ENCODE measurements at places on chromosomes 13 and 19. TPM values are rescaled to one million over a fixed set of nuclear protein-coding genes. Genes with fewer than 3 reads are reported as not detected.

DNA sequence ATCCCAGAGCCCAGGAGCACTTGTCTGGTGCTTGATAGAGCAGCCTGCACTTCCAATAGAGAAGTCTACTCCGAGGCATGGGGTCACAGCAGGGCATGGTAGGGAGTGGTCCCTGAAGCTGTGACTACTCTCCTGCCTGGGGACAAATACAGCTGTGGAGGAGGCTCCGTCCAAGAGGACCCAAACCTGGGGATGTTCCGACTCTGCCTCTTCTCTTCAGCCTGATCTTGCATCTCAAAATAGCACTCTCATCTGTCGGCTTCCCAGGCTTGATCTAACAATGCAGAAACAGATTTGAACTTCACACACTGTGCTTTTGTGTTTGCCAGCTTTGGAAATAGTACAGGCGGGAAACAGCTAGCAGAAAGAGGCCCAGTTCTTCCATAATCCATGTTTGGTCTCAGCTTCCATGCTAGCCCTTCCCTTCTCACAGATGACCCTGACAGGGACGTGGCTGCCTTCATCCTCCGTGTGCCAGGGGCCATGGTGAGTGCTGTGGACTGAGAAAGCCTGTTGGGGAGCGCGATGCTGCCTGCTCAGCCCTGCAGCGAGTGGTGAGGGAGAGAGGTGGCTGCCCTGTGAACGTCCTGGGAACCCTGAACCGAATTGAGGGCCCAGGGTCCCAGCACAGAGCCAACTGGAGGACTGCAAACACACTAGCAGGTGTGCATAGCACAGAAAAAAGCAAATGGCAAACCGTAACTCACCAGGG is 150.3 kb upstream of the GPR12 start:
- no peak for DNase-seq

DNA sequence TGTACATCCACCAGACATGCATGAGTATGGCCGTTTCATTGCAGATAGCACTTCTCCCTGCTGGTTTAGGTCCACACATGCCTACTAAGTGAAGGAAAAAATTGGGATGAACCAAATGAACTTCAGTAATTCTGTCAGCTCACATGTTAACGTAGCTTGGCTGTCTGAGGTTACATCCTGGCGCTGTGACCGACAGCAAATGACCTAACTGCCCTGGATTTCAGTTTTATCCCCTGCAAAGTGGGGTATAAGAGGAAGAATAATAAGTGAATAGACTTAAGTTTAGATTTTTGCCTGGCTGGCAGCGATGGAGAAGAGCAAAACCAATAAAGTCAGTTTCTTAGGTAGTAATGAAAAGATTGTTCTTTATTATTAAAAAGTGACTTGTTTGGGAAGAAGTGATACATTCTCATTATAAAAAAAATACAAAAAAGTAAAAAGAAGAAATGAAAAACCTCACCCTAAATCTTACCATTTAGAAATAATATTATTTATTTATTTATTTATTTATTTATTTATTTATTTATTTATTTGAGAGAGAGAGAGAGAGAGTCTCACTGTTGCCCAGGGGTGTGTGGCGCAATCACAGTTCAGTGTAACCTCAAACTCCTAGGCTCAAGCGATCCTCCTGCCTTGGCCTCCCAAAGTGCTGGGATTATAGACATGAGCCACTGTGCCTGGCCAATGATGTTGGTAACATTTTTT is 4.2 kb upstream of the RNF113B start:
- no peak for DNase-seq

- no peak for DNase-seq
Observed at GRCh38 chr19:29667901-29668341, 2.7 kb downstream of the PLEKHF1 start.

- DNase-seq: no peak
Observed at GRCh38 chr13:44240611-44241145, 132.9 kb upstream of the SERP2 start.

DNA sequence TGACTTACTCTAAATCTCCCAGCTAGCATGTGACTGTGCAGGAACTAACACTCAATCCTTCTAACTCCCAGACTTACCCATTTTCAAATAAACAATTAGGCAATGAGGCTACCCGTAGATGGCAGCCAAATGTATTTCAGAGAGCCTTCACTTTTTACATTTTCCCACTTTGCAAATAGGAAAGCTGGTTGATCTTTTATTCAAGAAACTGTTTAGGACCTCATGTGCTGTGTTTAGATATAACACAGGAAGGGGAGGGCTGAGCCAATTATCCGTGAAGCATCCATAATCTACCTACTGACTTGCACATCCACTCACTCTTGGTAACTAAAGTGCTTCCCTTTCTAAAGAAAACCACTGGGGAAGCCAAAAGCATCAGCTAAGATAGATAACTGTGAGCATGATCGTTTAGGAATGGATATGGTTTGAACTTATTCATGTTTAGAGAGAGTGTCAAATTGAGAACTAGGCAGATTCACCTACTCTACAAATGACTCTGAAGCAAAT is 33.4 kb downstream of the MBNL2 start:
- DNase-seq: no peak

DNA sequence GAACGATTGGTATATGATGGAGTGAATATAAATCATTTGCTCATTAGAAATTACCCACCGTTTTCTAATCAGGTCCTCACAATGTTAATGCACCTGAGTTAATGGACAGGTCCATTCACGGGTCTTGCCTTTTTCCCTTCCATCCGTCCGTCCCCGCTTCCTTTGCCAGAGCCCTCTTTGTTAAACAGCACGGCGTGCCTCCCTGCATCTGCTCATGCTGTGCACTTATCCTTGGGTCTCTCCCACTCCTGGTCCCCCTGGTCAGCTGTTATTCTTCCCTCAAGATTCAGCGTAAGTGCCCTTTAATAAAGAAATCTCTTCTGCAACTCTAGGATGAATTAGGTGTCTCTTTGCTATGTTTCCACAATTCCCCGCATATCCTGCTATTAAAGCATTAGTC is 324.5 kb downstream of the DNAJC15 start:
- no peak for DNase-seq

DNA sequence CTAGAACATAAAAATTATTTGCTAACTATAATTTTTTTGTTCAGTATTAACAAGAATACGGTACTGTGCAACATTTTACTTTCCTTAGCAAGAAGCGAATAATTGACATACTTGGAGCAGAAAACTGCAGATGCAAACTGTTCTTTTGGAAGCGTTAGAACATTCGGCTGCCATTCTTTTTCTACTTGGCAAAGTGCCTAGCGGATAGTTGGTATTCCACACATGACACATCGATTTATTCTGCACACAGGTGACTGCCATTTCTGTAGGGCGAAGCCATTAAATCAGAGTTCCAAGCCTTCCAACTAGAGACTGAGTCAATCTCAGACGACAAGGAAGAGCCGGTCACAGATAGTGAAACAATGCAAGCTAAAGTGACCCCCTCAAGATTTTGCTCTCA is 117.4 kb downstream of the TRPC4 start:
- no peak for DNase-seq

GRCh38 chr19:14580623-14581237 is 2.2 kb upstream of the CLEC17A start:
- no peak for DNase-seq

DNA sequence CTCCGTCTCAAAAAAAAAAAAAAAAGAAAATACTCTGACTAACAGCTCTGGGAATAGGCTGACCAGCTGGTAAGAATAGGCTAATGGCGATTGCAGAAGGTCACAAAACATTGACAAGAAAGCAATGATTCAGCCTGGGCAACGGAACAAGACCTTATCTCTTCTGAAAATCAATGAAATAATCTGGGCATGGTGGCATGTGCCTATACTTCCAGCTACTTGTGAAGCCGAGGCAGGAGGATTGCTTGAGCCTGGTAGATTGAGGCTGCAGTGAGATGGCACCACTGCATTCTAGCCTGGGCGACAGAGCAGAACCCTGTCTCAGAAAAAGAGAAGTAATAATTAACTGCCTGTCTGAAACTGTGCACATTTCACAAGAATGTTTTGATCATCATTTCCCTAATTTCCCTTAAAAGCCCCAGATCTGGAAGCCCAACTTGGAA is 18.8 kb upstream of the MTRF1 start:
- DNase-seq: no peak

DNA sequence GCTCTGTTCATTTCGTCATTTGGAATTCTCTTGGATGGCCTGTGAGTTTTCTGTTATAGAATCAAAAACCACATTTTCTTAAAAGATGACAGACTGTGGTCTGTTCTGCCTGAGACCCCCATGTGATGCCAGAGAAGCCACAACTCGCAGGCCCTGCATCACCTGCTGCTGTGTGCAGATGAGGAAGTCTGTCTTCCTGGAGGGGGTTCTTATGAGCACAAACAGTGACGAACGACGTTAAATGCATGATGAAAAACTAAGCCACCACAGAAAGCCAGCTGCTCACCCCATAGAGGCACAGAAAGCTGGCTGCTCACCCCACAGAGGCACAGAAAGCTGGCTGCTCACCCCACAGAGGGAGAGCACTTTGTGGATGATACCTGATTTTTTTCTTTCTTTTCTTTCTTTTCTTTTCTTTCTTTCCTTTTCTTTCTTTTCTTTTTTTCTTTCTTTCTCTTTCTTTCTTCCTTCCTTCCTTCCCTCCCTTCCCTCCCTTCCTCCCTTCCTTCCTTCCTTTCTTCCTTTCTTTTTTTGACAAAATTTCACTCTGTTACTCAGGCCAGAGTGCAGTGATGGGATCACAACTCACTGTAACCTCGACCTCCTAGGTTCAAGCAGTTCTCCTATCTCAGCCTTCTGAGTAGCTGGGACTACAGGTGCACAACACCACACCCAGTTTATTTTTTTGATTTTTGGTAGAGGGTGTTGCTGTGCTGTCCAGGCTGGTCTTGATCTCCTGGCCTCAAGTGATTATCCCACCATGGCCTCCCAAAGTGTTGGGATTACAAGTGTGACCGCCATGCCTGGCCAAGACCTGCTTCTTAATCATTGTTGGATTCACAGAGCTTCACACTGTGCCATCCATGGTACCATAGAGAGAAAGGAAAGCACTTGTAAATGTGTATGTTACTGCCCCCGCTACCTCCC is 1191.4 kb downstream of the UQCRFS1 start:
- DNase-seq: no peak

DNA sequence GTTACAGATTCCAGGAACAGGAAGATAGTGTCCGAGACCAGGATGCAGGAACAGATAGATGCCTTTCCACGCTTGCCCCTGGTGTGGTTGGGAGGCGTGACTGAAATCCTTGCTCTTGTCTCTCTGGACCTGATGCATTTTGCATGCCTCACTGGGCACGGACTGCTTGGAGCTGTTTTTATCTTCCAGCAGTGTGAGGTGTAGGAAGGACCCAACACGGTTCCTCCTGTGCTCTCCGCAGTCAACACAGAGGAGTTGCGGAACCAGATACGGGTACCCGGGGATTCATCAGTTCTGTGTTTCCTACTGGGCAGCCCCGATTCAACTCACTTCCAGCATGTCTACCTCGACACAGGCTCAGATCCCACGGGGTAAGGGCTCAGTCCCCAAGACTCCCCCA is 6.5 kb downstream of the DOT1L start:
- DNase-seq: no peak

DNA sequence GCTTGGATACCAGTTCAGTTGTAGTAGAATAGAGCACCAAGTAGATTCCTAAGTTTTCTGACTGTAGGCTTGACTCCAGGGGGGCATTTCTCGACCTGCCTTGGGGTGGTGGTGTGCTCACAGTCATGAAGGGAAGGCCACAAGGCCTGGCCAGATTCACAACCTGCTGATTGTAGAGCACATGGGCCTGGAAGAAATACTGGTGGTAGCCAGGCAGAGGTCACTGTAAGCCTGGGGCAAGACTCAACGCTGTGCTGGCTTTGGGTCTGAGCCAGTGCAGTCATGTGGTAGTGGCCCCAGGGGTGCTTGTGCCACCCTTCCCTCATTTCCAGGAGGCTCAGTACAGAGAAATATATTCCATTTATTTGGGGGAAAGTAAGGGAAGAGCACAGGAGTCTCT is 832.3 kb upstream of the SLC10A2 start:
- no peak for DNase-seq

DNA sequence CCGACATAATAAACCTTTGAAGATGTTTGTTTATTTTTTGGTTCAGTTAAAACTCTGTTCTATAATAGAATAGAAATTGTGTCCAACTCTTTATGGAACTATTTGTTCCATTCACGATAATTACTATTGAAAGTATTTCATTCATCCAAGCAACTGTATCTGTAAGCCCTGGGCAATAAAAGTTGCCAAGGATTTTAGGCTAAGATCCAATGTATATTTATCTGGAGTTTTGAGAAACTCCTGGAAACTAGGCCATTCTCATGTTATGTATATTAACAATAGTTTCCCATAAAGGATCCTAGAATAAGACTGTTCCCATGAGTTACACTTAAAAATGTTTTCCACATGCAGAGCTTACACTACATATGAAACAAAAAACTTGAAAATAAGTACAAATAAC is 261.6 kb downstream of the SLITRK6 start:
- no peak for DNase-seq

DNA sequence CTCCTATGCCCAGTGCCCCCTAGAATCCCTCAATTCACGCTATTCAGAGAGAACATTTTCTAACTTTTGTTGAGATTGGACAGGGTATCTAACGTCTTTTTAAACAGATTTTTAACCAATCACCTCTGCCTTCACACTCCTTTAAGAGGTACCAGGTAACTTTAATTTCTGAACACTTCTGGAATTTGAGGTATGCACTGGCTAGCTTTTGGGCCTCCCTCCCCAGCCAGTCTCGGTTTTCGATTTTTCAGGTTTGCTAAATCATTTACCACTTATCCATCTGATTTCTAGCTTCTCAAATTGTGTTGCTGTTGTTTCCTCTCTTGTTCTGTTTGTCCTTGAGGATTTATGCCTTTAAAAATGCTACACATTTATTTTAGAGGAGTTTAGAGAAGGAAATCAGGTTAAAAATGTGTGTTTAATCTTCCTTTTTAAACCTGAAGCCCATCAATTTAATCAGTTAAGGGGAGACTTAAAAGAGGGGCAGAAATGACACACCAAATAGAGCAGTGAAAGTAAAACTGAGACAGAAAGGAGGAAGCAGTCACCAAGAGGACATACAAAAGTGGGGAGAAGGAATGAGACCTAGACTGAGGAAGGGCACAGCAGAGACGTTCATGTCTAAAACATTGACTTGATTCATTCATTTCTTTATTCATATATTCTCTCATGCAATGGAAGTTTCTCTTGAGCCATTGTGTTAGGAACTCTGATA is 139.6 kb upstream of the HTR2A start:
- DNase-seq: no peak

DNA sequence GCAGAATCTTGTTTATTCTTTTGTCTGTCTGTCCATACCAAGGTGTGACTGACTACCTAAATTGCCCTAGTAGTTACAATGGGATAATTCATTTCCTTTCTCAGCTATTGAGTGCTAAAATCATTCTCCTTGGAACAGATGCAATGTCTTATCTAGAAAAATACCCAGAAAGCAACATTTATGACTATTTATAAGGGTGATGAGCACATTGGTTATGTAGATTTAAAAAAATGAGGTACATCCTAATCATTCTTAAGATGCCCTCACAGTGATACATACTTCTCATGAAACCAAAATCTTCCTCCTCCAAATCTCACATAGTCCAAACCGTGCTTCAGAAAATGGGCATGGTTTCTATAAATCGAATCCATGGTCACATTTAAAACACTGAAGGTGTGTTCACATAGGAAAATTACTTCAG is 11.6 kb upstream of the UBE2L5 start:
- no peak for DNase-seq

- DNase-seq: no peak
Observed at GRCh38 chr13:94415500-94416237, 63.8 kb downstream of the DCT start.

The DAND5 gene
- total RNA-seq: 0.09 TPM

The ENOX1 gene
- total RNA-seq: 0.23 TPM

The RFPL4AL1 gene
- total RNA-seq: 0.68 TPM

The SERPINE3 gene
- total RNA-seq: 0.09 TPM

The APOE gene
- 4.0 TPM for total RNA-seq

The BSPH1 gene
- total RNA-seq: not detected

The SIAH3 gene
- under 0.01 TPM for total RNA-seq

The PNMA8C gene
- total RNA-seq: not detected

Data from dermis blood vessel endothelial cell (primary cell).